ENCODE measurements at places on chromosomes 16 and 17. TPM values are rescaled to one million over a fixed set of nuclear protein-coding genes. Genes with fewer than 3 reads are reported as not detected.
A peak's percentile ranks its signal among the peaks of the same experiment; 100 is the strongest.

GRCh38 chr17:19322861-19323260, 39.7 kb downstream of the B9D1 start:
- H3K4me3 ChIP-seq: no peak overlapping the region
- no peaks in the 10 kb centered on the region for H3K4me1 ChIP-seq
- DNase-seq: peak; percentile 30
- H3K36me3 ChIP-seq: no peaks in the 10 kb centered on the region
- H3K27me3 ChIP-seq: no peaks in the 10 kb centered on the region

Gene SOCS1
- 11.3 TPM for total RNA-seq

DNA sequence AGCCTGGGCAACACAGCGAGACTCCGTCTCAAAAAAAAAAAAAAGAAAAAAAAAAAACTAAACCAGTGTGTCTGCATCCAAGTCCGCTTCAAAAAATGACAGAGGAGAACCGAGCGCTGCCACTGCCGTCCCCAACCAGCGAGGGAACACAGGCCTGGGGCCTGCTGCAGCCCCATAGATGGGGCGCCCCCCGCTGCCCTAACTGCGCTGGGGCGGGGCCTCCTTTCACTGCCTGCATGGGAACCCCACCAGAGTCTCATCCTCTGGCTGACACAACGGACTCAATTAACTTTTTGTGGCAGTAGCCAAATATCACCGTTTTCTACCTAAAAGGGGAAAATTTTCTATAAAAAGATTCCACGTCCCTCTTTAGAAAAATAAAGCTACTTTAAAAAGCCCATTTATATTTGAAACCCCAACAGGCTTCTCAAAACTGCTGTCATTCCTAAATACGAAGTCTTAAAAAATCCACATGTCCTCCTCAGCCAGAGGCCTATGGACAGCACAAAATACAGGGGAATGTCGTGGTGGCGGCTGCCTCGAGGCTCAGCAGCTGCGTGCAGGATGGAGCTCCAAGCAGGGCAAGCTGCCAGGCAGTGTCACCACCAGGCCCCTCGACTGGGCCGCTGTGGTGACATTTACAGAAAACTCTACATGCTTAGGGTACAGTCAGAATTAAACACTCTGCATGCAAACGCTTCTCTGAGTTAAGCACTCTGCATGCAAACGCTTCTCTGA, 30.3 kb downstream of the KLHDC4 start:
- no peaks in the 10 kb centered on the region for H3K36me3 ChIP-seq
- no peak overlapping the region for H3K4me3 ChIP-seq
- H3K27me3 ChIP-seq: no peaks in the 10 kb centered on the region
- H3K4me1 ChIP-seq: no peaks in the 10 kb centered on the region
- no peak overlapping the region for H3K27ac ChIP-seq
- no peak for DNase-seq

DNA sequence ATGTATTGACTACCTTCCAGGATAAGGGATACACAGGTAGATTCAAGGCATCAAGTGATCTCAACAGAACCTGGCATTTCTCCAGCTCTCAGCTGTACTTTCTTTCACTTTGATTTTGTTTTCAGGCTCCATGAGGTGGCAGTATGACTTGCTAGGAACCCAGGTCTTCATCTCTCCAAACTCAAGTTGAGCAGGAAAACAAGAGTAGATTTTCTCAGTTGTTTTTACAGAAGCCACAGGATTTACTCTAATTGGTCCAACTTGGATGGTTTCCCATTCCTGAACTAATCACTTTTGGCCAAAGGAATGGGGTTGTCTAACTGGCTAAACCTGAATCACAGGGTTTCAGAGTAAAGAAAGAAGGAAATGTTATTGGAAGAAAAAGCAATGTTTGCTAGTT, 146.6 kb downstream of the TRIM37 start:
- DNase-seq: no peak
- H3K27me3 ChIP-seq: no peaks in the 10 kb centered on the region
- no peaks in the 10 kb centered on the region for H3K36me3 ChIP-seq
- no peaks in the 10 kb centered on the region for H3K4me1 ChIP-seq

DNA sequence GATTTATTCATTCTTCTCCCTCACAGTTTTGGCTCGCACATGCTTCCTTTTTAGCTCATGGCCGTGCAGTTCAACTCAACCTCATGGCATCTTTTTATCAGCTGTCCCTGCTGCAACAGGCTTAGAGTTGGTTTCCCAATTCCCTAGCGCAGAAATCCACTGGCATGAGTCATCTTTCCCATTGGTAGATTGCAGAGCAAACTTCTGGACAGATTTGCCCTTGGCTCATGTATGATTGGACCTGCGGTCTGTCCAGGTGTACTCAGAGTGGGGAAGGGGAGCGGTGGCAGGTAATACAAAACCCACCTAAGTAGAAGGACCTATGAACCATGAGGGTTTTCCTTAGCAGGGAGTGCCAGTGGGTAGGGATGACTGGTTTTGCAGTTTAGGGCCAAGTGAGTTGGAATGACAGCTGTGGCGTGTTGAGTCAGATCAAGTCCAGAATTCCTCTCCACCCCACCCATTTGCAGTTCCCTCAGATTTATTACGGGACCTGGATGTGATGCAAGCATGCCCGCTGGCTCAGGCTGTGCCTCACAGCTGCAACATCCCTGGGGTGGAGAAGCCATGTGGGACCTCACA, 584.7 kb downstream of the WWOX start:
- no peak for DNase-seq
- no peaks in the 10 kb centered on the region for H3K27me3 ChIP-seq
- no peak overlapping the region for H3K27ac ChIP-seq
- H3K4me1 ChIP-seq: no peaks in the 10 kb centered on the region

GRCh38 chr17:50134206-50135110, 4.5 kb upstream of the SAMD14 start:
- peaks cover 64% of the 10 kb centered on the region for H3K36me3 ChIP-seq
- no peak overlapping the region for H3K27ac ChIP-seq
- H3K27me3 ChIP-seq: peaks cover under 1% of the 10 kb centered on the region
- DNase-seq: no peak

GRCh38 chr17:78237401-78238012, 6.1 kb downstream of the TMEM235 start:
- H3K27ac ChIP-seq: no peak overlapping the region
- no peak for DNase-seq
- H3K4me3 ChIP-seq: no peak overlapping the region
- no peaks in the 10 kb centered on the region for H3K36me3 ChIP-seq
- peaks cover 8% of the 10 kb centered on the region for H3K4me1 ChIP-seq

DNA sequence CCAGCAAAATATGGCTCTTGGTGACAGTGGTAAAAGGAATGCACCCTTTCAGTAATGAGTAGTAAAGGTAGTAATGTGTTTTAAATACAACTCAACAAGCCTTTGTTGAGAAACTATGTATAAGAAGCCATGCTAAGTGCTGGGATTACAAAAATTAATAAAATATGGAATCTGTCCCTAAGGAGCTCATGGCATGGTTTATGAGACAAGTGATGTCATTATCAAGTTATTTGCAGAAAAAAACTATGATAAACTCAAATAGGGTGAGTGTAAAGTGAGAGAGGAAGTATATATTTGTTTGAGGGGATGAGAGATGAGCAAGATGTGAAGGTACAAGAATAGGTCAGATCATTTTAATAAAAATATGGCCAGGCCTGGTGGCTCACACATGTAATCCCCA, 76.9 kb downstream of the NF1 start:
- no peak overlapping the region for H3K27ac ChIP-seq
- no peaks in the 10 kb centered on the region for H3K4me1 ChIP-seq
- no peak for DNase-seq
- no peaks in the 10 kb centered on the region for H3K36me3 ChIP-seq
- H3K4me3 ChIP-seq: no peak overlapping the region
- H3K27me3 ChIP-seq: no peaks in the 10 kb centered on the region

Gene SPATA32
- total RNA-seq: not detected

Gene NTN3
- not detected for total RNA-seq

GRCh38 chr16:20746461-20746860, 4.8 kb upstream of the THUMPD1 start:
- no peak for DNase-seq
- H3K4me3 ChIP-seq: no peak overlapping the region
- H3K27me3 ChIP-seq: no peaks in the 10 kb centered on the region
- peak overlapping the region; percentile 56 for H3K27ac ChIP-seq
- peaks cover 12% of the 10 kb centered on the region for H3K4me1 ChIP-seq
- H3K36me3 ChIP-seq: no peaks in the 10 kb centered on the region

Gene TEX19
- not detected for total RNA-seq

- peak; percentile 92 for DNase-seq
- peaks cover 1% of the 10 kb centered on the region for H3K36me3 ChIP-seq
- H3K27me3 ChIP-seq: peaks cover 25% of the 10 kb centered on the region
- H3K4me3 ChIP-seq: peak overlapping the region; percentile 81
- H3K27ac ChIP-seq: peak overlapping the region; percentile 86
Measured at GRCh38 chr16:66603537-66604375, 748 bp upstream of the CMTM3 start.

GRCh38 chr17:27868565-27868964, 24.6 kb downstream of the LYRM9 start:
- no peak for DNase-seq
- no peaks in the 10 kb centered on the region for H3K4me1 ChIP-seq
- no peaks in the 10 kb centered on the region for H3K36me3 ChIP-seq
- no peak overlapping the region for H3K27ac ChIP-seq
